ENCODE measurements at places on chromosomes 1 and 21. TPM values are rescaled to one million over a fixed set of nuclear protein-coding genes. Genes with fewer than 3 reads are reported as not detected.

The S100A7 gene
- total RNA-seq = not detected

The FLG2 gene
- not detected for total RNA-seq

The LDLRAD1 gene
- total RNA-seq = not detected

The ADCY10 gene
- total RNA-seq = not detected

The PROX1 gene
- total RNA-seq = 2.1 TPM

The HIPK1 gene
- 40.1 TPM for total RNA-seq

The CYP4A22 gene
- not detected for total RNA-seq

The RAB25 gene
- total RNA-seq = not detected

The RHOU gene
- 0.58 TPM for total RNA-seq

The EPHB2 gene
- total RNA-seq = 2.6 TPM

The ST6GALNAC5 gene
- total RNA-seq = 7.3 TPM

- DNase-seq = no peak
Observed at GRCh38 chr1:235181561-235182245, 20.7 kb upstream of the RBM34 start.

DNA sequence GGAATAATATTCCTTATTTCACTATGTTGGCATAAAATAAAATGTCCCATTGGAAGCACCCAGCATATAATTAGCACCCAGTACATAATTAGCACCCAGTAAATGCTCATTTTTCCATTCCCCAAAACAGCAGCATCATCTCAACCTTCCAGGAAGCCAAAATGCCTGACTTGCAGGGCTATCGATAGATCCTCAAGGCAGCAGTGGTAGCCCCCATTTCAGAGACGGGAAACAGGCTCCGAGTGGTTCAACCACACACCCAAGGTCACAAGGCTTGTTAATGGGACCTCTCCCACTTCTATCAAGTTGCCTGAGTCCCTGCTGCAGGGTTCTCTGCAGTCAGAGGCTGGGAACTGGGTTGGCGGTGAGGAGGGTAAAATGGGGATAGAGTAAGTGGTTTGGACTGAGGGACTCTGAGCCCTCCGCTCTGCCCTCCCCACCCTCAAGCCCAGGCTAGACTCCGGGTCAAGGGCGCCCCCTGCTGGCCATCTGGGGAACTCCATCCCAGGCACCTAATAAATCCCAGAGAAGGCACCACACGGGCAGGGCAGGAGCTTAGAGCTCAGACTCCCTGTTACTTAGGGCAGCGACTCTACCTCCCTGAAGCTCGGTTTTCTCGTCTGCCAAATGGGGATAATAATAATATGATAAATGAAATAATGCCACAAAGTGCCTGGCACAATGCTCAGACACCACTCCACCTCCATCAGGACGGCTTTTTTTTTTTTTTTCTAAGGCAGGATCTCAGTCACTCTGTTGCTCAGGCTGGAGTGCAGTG is 21.9 kb upstream of the LAPTM5 start:
- peak; percentile 64 for DNase-seq

- peak; percentile 45 for DNase-seq
Observed at GRCh38 chr1:62175568-62176179, 19.0 kb upstream of the L1TD1 start.

- DNase-seq = no peak
Observed at GRCh38 chr1:176531921-176532897, 69.2 kb downstream of the PAPPA2 start.

GRCh38 chr1:5287178-5288150 is 633.1 kb downstream of the AJAP1 start:
- no peak for DNase-seq

GRCh38 chr1:178174539-178174938 is 80.6 kb downstream of the RASAL2 start:
- DNase-seq = no peak

- DNase-seq = no peak
Observed at GRCh38 chr21:45444385-45444784, 39.4 kb downstream of the COL18A1 start.

GRCh38 chr1:154987326-154987725 is 4.2 kb downstream of the FLAD1 start:
- no peak for DNase-seq

DNA sequence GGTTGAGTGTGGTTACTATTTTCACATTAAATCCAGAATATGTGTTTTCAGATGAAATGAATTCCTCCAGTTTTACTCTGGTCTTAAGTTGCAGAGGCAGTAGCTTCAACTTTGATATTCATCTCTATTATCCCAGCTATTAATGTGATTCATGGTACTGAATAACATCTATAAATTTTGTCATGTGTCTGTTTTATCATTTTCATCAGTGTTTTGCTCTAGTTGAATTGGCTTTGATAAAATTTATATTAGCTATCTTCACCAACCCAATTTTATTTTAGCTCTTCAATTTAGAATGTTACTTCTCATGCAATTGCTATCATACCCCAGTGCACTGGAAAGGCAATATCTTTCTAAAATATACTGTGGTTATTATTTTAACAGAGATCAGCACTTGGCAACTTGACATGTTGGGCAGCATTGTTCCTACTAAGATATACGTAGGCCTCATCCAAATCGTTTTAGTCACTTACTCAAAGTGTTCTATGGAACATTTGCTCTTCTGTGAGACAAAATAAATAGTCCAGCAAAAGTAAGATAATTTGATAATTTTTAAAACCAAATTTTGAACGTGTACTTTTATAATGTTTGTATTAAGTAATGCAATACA is 184.3 kb downstream of the NCAM2 start:
- DNase-seq = no peak

DNA sequence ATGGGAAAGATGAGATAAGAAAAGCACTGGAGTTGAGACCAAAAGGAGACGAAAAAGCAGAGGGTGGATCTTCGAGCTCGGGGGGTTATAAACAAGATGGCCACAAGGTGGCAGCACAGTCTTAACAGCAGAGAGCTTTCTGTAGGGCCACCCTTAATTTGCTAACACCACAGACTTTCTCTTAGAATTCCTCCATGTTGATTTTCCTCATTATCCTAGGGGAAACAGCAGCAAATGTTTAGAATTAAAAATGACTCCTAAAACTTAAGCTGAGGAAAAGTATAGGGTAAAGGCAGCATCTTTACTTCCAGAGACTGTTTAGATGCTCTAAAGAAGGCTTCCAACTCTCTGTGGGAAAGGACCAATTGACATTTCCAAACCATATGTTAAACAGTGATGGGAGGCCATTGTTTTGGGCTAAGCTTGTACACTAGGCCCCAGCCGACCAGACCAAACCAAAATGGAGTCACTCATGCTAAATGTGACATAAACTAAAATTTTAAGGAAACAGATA is 2.5 kb upstream of the APOBEC4 start:
- peak; percentile 84 for DNase-seq
